ENCODE measurements at places on chromosomes 12 and 14.
A peak's percentile ranks its signal among the peaks of the same experiment; 100 is the strongest.

DNA sequence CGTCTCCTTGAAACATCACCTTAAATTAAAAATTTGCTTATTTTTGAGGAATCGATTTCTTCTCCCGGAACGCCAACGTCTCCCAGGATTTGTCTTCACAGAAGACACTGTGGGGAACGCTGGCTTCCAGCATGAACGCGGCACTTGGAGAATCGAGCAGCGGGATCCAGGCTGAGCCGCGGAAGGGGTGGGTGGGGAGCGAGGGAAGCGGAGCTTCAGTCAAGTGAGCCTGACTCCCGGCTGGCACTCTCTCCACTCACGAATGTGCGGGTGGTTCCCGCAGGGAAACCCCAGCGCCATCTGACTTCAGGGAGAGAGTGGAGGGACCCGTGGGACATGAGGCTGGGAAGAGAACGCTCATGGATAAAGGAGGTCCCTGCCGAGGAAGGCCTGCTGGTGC is 506.0 kb upstream of the TMEM132C start:
- no peak for DNase-seq

DNA sequence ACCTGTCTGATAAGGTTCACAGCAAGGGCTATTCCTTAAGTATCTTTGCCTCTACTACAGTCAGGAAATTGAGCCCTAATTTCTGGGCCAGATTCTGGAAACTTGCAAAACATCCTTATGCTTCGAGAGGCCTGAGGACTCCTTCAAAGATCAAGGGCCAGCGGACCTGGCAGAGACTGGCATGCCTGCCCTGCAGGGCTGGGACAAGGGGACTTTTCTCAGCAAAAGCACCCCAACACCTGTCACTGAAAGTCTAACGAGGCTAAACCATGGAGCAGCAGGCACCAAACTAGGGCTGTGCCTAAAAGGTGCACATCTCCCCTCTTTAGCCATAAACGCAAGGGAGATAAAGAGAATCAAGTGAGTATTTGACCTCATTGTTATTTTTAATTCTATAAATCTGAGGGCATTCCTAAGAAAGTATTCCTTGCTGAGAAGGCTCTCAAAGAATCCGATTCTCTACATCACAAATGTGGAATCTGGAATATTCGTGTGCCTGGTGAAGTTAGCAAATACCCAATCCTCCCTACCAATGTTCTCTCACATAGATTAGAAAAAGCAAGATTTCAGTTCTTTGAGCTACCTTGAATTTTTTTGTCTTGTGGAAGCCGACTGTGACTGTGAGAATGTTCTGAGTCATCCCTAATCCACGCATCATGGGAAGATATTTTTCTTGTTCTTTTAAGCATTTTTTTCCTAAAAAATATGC is 328.2 kb upstream of the NOVA1 start:
- no peak for DNase-seq

- DNase-seq = no peak
Observed at GRCh38 chr14:98144964-98145363, 1127.0 kb downstream of the BCL11B start.

- no peak for DNase-seq
Observed at GRCh38 chr12:46938071-46938678, 112.4 kb upstream of the SLC38A4 start.

DNA sequence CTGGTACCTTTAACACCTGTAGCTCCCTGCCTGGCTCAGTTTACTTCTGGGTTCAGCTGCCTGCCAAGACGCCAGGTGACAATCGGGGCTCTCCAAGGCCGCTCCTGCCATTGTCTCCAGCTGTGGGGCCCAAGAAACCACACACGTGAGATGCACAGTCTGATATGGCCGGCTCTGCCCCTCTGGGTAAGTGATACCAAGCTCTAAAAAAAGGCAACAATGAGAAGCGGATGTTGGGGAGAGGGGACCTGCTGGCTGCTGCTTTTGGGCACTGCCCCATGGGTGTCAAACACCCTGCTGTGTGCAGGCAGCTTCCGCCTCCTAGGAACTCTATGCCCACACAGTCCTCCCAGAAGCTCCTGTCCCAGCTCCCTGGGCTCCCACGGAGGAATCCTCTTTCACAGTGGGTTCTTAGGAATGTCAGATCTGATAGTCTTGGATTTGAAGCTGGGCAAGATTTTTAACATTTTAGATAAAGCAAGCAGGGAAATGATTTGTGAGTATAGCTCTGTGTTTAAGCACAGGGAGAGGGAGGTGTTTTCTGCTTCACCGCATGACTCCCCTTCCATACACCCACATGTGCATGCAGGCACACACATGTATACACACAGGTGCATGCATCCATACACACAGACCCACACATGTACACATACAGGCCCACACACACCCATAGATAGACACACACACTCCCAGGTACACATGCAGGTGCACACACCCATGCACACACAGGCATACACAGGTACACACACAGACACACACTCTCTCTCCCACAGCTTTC is 1135.8 kb downstream of the BCL11B start:
- DNase-seq = no peak

DNA sequence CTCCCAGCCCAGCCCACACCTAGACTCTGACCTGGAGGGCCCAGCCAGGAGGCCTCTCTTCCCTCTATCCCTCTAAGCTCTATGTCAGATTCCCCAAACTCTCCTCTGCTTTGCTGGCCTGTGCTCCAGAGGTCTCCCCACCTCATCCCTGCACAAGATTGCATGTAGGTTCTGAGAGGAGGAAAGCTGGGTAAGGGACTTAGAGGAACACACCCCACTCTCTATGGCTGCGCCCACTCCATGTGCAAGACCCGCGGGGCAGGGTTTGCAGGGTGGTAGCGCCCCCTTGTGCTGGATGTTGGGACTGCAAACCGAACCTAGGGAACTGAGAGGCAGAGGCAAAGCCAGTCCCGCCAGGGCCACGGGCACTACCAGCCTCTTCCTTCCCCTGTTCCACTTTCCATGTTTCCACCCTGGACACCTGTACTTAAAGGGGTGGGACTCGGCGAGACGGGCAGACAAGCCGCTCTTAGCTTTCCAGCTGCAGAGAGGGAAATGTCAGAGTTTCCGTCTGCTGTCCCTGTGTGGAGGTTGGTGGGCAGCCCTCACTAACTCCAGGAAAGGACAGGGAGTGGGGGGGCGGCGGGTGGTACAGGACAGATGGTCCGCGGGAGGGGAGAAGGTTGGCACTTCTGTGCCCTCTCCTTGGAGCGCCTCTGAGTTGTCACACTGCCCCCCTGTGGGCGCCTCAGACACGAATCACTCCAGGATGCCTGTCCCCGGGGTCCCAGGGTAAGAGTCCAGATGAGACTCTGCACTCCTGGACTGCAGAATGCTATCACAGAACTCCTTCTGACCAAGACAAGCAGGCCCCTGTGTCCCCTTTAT is 16.8 kb downstream of the MMP14 start:
- DNase-seq = peak; percentile 53

DNA sequence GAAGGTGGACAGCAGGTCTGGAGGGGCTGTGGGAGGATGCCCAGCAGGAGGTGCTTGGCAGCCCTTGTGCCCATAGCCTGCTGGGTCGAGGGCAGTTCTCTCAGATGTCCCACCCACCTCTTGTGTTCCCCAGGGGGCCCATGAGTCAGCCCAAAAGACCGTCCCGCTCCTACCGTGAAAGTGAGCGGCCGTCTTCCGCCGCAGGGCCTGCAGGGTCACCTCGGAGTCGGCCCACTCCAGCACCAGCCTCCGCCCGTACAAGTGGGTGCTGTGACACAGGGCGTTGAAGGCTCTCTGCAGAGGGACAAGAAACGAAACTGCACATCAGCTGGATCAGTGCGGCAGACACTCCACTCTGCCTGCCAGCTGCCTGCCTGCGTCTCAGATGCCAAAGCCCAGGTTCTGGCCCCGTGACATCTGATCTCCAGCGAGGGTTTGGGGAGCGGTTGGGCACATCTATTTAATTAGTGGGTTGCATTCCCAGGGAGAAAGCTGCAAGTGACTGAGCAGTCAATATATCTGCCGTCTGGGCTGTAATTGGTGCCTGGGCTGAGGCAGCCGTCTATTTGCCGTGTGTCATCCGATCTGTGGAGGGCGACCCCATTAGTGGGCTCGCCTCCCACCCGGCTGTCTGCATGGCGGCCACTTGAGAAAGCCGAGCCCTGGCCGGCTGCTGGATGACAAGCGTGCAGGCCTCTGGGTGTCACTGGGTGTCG is 121.5 kb downstream of the RBM19 start:
- no peak for DNase-seq

- no peak for DNase-seq
Observed at GRCh38 chr12:68327896-68328295, 4.3 kb downstream of the MDM1 start.

- no peak for DNase-seq
Observed at GRCh38 chr12:75345531-75345930, 11.1 kb downstream of the GLIPR1L1 start.

DNA sequence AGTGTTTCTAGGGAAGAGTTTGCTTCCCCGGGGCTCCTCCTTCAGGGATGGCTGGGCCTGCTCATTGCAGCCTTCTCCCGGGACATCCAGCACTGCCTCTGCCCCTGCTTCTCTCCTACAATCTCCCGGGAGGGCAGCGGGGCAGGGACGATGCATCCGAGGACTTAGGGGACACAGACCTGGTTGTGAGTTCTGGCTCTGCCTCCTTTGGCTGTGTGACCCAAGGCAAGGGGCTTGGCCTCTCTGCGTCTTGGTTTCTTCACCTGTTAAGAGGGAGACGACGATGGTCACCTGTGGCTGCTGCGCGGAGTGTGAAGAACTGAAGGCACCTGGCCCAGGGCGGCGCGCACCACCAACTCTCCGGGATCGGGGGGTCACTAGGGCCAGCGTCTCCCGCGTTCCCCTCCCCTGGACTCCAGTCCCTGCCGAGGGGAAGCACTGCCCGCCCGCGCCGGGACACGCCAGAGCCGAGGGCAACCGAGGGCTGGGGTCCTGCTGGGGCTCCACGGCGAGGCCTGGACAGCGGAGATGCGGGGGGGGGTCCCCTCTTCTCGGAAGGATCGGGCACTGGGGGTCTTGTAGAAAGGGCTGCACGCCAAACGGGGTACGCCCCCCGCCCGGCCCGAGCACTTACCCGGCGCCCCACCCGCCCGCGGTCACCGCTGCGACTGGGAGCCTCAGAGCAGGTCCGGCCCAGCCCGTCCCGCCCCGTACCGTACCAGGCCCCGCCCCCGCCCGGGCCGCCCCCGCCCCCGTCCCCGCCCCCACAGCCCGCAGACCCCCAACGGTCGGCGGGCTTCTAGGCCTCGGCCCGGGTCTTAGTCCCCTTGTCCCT is at the start of gene HVCN1:
TSS of gene HVCN1 (minus strand) at position 670 of the 835 bp plus-strand sequence. CDS start 5,870 bp downstream, outside the sequence.
- no peak for DNase-seq

DNA sequence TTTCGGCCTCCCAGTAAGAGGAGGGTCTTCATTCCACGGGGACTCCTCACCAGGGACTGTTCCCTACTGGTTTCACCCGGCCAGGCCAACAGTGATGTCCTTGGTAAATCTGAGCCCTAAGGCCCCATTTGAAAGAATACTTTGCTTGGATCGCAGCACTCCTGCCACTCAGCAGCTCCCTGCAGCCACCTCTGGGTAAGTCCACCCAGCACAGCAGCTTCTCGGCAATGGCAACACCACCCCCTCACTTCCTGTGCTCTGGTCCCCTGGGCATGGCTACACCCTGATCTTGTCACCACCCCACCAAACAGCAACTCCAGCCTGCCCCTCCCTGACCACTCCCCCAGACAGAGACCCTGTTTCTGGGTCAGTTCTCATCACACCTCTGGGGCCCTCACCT is 100.3 kb downstream of the SETD3 start:
- no peak for DNase-seq

DNA sequence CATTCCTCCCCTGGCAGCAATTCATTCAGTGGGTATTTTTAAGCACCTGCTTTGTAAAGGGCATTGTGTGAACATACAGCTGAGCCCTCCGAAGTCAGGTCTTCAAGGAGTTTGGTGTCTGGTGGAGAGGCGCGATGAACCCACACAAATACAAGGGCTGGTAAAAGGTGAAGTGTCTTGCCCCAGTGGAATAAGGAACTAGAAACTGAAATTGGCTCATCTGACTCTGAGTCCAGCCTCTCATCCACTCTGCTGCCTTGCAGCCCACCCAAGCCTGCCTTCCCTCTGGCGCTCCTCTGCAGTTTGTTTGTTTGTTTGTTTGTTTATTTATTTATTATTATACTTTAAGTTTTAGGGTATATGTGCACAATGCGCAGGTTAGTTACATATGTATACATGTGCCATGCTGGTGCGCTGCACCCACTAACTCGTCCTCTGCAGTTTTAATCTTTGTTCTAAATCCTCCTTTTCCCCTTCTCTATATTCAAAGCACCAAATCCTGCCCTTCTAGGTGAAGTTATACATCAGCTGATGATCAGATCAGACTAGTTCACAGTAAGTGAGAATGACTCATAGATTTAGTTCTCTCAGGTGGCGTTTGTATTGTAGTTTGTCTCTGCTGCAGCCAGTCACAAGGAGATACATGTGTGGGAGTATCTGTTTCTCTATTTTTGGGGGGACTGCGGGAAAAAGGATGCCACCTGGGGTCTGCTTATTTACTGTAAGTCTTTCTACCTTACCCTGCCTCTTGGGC is 394.5 kb downstream of the APAF1 start:
- no peak for DNase-seq

- DNase-seq = no peak
Observed at GRCh38 chr14:27634056-27634970, 1036.5 kb upstream of the NOVA1 start.

DNA sequence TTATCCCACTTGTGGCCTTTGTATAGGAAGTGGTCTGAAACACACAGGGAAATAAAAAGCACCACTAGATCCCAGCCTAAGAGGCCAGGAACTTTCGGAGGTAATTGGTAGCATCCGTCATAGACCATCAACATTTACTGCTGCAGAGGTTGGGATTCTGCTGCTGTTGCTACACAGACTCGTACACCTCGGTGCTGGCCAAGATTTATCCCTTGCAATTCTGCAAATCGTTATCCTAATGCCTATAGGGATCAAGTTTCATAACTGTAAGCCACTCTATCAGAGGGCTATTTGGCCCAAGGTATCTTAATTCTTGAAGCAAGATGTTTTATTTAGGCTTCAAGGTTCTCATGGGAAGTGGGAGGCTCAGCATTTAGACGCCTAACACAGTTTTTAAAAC is 913.6 kb downstream of the GALC start:
- DNase-seq = no peak

DNA sequence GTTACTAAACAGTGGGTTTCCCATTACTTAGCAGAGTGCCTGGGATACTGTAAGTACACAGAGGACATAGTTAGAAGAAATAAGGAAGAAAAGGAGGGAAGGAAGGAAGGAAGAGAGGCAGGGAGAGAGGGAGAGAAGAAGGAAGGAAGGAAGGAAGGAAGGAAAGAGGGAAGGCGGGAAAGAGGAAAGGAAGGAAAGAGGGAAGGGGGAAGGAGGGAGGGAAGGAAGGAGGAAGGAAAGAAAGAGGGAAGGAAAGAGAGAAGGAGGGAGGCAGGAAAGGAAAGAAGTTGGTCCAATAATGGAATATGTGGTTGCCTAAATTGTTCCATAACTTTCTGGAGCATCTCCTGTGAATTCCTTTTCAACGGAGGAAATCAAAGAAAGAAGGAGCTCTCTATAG is 1230.4 kb downstream of the AACS start:
- no peak for DNase-seq
